ENCODE measurements at places on chromosomes 12 and 14.

DNA sequence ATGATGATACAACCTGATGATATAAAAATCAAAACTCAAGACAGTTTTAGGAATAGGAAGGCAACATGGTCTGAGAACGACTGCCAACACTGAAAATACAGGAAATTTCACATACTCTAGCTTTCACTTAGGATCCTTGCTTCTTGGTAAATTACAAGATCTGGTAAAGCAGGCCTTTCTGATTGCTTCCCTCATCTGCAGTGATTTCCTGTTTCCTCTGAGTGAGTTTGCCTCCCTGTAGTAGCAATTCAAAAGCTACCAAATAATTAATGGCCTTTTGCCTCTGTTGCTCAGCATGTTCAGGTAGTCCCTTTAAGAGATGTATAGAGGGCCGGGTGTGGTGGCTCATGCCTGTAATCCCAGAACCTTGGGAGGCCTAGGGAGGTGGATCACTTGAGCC, 2.0 kb upstream of the IRAK3 start:
- no peak for DNase-seq

DNA sequence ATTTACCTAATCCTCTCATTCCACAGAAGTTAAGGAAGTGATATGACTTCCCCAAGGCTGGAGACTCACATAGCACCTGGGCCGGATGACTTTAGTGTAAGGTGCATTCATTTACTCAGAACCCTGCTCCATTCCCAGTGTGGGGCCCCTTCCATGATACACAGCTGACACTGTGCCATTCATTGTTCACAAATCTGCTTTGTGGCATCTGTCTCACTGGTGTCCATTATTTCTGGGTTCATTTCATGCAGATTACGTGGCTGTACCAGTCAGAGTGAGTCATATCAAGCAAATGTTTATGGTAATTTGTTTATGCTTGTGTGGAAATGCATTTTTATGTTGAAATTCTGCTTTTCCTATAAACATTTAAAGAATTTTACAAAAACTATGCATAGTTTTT, 5.2 kb downstream of the ANO4 start:
- DNase-seq, result no peak

DNA sequence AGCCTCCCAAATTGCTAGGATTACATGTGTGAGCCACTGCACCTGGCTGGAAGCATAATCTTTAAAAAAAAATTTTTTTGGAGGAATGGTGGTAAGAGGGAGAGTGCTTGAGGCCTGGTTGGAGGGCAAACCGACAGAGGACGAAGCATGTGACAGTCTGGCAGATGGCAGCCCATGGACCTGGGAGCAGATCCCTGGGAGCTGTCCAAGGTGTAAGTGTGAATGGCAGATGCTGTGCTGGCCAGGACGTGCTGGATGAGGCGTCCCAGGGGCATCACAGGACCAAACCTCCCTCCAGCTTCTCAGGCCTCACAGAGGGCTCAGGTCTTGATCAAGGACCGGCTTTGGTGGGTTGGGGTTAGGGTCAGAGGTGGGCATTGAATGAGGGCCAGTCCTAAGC, 128.4 kb upstream of the NCOR2 start:
- DNase-seq, result no peak

- peak; percentile 80 for DNase-seq
Observed at GRCh38 chr12:92702754-92703679, at the start of gene PLEKHG7. Gene PLEKHG7 (plus strand): TSS chr12:92702989. CDS start chr12:92706632, 3,643 bp downstream.

DNA sequence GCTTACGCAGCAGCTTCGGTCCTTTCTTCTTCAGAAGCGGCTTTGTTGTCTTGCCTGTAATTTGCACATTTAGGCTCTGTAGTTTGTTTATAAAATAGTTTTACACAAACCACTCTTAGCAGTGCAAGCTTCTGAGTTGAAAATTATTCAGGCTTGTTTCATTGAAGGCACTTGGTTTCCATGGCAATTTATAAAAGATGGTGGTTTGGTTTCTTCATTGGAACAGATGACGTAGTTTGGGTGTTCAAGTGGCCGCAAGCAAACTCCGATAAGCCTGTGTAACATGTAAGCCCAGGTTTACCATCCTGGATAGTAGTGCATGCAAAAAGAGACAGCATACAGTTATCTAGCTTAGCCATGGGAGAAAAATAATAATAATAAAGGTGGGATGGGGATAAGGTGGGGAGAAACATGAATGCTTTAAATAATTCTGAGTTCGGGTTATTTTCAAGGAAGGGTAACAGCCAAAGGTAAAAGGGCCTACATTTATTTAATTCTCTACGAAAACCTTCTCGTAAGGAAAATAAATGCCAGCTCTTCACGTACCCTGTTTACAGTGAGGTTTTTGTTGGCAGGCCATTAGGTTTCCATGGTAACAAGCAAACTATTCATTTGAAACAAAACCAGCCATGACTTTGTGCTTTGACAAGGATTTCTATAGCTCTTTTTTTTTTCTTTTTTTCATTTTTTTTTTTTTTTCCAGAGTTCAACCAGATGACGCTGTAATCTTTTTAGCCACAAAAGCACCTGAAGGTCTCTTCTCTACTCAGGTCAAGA, 189.6 kb upstream of the RPL10L start:
- DNase-seq, result no peak

DNA sequence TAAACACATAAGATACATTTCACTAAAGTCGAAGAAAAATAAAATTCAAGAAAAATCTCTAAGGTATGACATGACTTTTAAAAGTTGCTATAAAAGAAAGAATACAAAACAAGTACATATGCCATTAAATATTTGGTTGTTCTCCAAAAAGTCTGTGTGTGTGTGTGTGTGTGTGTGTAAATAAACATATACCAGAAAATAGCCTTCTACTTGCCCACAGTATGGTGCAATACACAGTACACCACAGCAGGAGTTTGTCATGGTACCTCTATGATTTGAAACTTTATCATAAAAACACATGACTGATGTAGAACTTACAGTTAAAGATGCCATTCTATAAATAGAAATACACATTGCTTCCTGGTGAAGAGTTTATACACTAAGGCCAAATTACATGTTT, 692.7 kb upstream of the MGAT4C start:
- no peak for DNase-seq

DNA sequence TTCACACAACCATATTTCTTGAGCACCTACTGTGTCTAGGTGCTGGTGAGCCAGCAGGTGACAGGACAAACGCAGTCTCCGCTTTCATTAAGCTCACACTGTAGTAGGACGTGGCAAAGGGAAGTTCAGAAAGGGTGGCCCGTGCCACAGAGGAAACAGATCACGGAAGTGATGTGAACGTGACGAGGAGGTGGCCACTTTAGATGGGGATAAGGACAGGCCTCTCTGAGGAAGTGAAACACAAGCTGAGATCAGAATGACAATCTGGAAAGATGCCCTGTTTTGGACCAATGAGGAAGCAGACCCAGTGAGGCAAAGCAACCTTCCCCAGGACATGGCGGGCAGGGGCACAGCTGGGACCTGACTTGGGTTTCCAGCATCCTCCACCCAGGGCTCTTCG, 127.4 kb upstream of the PRMT8 start:
- DNase-seq, result no peak

DNA sequence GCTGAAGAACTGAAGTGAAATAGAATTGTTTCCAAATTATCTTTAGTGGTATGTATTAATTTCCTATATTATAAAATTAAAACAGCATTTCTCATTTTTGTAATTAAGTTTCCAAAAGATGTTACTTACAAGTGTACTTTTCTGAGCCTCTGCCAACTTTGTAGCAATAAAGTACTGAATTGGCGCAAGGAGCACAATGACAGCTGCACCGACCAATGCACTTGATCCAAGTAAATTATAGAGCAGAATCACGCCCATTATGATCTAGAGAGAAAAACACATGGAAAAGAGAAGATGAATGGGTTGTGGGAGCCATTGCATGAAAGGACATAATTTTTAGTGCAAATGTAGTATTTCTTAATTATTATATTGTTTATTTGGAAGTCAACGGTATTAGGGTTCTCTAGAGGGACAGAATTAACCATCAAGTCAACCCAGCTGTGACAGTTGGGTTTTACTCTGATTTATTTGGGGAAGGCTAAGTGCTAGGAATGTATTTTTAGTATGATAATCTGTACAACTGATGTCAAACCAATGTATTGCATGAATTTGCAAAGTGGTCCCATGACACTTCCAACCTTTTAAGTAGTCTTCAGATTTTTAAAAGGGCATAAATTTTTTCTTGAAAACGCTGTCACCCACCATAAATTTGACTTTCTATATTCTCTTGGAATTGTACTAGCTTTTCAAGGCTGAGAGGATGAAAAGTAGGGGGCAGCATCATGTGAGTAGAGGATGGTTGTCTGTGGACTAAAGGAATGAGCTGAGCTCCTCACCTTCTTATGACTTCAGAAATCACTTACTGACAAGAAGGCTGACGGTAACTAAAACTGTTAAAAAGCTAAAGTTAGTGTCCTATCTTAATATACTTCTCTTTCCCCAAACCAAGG, 33.0 kb downstream of the ABCC9 start:
- no peak for DNase-seq

DNA sequence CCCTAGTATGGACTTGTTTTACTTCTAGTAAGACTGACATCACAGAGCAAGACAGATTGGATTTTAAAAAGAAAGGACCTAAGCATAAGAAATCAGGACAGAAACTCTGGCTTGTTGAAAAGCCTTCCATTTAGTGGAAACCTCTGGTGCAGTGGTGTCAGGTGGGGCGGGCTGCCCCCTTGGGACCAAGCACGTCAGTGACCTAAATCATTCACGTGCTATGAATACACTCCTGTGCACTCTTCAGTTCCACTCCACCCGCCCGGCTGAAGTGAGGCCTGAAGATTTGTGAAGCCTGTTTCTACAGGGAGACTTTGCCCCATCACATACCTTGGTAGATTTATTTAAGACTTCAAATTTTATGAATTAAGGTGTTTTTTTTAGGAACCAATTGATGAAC, 58.2 kb upstream of the STRN3 start:
- DNase-seq, result no peak

GRCh38 chr12:118183711-118184110, 47.8 kb downstream of the PEBP1 start:
- no peak for DNase-seq

GRCh38 chr14:98932431-98933325, 339.3 kb downstream of the BCL11B start:
- DNase-seq, result no peak

DNA sequence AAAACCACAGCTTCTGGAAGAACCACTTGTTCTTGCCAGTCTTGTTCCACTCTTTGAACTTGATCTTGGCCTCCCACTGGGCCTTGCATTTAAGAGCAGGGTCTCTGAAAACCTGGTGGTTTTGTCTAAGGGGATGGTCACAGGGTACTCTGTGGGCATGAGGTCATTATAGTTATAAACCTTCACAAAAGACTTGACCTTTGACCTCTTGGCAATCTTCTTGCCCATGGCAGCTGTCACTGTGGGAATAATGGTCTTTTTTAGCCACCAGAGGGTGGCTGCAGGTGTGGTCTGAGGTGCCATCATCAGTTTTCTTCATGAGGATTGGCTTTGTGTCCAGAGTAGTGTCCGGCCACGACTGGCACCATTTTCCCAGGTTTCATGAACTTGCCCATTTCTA, 9.1 kb downstream of the ATP6V0A2 start:
- no peak for DNase-seq

Measured in GM12878 (cell line).